ENCODE measurements at places on chromosomes 13 and 19.

DNA sequence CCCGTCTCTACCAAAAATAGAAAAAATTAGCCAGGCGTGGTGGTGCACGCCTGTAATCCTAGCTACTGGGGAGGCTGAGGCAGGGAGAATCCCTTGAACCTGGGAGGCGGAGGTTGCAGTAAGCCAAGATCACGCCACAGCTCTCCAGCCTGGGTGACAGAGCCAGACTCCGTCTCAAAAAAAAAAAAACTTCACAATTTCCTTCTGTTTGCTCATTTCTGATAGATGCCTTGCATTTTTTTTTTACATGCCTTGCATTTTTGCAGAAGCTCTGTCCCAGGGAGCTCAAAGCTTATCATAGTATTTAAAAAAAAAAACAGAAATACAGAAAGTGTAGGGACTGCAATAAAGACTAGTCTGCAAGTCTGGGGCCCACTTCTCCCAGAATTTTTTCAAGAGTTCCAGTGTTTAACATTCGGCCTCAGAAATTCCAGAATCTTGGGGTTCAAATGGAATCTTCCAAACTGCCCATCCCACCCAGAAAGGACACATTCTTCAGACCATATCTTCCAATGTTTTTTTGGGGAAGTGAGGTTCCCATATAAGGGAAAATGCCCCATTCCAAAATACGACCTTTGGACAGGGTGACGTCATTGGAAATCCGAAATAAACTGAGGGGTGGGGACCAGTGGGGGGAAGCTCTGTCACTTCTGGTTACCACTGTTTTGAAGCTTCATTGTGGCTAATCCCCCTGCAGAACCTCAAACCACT is 17.2 kb upstream of the RAB8A start:
- DNase-seq: no peak

DNA sequence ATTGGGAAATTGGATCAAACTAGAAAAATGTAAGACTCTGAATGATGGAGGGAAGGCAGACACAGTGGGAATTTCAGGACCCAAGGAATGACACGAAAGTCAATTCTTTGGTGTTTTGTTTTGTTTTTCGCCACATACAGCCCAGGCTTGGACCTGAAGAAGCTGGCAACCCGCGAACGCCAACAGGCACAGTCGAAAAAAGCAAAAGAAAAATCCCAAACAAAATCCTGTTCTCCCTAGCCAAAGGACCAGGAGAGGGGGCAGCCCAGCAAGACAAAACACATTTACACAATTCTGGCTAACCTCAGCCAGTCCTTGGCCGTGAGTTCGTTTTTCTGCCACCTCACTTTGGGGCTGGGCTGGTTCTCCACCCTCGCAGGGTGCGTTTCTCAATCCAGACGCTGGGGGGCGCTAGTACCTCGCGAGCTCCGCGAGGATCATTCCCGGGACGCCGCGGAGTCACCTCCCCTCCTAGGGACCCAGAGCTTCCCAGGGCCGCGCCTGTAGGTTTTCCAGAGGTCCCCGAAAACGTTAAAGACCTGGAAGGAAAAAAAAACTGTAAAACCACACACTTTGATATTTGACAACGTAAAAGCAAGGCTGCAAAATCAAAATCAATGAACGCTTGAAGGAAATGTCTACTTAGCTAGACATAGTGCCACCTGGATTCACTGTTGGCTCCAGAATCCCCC is 34.9 kb upstream of the TPM4 start:
- DNase-seq: peak; percentile 74

DNA sequence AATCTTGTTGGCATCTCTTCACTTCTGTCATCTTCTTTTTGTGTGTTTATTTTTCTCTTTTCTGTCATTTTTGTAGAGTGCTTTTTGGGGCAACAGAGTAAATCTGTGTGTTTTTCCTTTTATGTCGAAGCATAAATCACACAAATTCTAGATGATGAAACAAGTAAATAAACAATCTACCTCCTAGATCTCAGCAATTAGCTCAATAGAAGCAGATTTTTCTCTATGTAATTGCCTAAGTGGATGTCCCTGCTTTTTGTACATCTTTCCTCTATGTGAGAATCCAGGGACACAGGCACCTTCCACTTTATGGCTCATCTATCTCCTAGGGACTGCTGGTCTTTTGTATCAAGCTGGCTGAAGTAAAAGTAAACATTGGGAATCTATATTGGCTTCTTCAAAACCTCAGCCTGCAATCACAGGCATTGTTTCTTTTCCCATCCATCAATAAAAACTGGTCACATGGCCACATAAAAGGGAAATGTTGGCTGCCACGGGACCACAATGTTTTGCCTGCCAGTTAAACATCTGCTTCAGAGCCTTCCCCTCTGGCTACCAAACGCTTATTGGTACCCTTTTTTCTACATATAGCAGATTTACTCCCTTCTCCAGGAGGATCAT is 323.8 kb downstream of the LMO7 start:
- no peak for DNase-seq

DNA sequence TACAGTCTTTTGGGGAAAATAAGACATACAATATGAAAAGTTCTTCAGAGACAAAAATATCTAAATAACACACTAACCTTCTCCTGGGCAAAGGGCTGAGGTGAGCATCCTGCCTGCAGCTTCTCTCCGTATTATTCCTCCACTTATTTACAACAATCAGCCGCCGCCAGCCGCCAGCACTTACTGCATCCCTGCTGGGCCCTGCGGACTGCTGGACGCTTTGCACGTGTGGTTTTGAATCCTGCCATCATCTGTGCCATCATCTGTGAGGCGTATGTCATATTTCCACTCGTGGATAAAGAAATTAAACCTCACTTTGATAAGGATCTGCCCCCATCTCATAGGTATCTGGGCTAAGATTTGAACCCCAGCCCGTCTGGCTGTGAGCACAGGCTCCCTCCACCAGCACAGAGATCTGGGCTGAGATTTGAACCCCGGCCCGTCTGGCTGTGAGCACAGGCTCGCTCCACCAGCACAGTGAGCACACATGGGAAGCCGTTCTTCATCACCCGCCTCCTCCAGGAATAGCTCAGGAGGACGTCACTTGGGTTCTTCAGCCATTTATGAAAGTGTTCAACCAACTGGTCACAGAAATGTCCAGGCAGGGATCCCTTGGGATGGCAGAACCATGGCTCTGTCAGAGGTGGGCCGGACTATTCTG is 35.2 kb upstream of the TUBGCP3 start:
- no peak for DNase-seq

GRCh38 chr13:67821606-67822005 is 591.5 kb upstream of the PCDH9 start:
- no peak for DNase-seq

DNA sequence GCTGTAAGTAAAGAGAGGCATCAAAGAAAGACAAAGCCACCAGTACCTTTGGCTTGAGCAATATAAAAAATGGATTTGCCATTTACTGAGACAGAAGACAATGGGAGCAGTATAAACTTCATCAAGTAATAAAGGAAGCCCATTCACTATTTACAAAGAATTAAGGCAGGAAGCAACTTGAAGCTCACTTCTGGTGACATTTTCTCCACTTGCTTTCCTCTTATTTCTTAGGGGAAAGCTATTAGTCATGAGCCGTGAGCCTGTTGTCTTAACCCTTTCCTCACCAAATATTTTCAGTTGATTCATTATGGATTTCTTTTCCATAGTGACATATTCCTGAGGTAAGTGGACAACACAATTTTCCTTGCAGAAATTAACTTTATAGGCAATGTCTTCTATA is 156.8 kb downstream of the DNAJC3 start:
- no peak for DNase-seq

GRCh38 chr19:44748426-44749254 is at the start of gene BCL3:
BCL3 (plus strand) TSS chr19:44748708; CDS start chr19:44748791, 83 bp downstream.
- DNase-seq: peak; percentile 74

DNA sequence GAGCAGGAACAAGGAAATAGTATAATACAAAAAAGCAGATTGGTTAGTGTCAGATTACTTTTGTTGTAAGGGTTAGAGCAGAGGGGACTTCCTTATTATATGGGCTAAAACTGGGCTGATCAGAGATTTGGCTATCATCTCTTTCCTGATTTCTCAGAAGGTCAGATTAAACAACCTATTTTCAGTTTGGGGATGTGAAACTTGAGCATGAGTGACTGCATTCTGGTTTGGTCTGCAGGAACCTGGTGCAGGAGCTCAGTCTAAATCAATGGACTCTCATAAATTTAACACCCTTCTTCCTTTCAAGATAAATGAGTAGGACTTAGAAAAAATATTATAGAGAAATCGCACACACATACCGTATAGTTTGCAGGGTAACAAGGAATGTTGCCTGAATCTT is 12.9 kb upstream of the RFXAP start:
- no peak for DNase-seq

DNA sequence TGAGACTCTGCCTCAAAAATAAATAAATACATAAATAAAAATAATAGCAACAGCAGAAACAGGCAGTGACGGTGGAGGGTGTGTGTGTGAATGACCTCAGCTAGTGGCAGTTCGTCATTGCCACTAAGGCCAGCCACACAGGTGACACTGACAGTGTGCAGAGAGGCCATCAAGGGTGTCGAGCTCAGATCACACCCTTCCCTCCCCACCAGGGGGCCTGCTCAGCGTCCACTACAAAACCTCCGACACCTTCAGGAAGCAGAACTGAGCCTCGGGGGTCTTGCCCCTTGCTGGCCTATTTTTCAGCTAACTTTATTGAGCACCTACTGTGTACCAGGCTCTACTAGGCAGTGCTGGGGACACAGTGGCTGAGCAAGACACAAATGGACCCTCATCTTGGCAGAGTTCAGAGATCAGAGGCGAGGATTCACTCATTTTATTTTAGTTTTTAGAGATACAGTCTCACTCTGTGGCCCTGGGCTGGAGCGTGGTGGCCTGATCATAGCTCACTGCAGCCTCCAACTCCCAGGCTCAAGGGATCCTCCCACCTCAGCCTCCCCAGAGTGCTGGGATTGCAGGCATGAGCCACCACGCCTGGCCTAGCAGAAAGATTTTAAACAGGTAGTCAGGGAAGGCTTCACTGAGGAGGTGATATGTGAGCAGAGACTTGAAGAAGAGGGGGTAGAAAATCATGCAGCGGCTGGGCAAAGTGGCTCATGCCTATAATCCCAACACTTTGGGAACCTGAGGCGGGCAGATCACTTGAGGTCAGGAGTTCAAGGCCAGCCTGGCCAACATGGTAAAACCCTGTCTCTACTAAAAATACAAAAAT is 30.3 kb upstream of the SEMA6B start:
- no peak for DNase-seq

DNA sequence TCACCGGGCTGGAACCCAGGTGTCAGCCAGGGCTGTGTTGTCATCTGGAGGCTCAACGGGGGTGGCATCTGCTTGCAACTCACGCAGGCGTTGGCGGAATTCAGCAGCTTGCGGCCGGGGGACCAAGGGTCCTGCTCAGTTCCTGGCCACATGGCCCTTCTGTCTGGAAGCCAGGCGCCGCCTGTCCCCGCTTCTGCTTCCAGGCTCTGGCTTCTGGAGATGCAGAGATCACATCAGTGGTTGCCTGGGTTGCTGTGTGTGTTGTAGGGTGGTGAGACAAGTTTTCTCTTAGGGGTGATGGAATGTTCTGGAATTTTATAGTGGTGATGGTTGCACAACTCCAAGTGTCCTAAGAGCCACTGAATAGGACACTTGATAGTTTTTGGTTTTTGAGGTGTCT is 5.0 kb downstream of the ADAT3 start:
- no peak for DNase-seq

- DNase-seq: no peak
Observed at GRCh38 chr19:2371656-2372055, 11.6 kb downstream of the TMPRSS9 start.

DNA sequence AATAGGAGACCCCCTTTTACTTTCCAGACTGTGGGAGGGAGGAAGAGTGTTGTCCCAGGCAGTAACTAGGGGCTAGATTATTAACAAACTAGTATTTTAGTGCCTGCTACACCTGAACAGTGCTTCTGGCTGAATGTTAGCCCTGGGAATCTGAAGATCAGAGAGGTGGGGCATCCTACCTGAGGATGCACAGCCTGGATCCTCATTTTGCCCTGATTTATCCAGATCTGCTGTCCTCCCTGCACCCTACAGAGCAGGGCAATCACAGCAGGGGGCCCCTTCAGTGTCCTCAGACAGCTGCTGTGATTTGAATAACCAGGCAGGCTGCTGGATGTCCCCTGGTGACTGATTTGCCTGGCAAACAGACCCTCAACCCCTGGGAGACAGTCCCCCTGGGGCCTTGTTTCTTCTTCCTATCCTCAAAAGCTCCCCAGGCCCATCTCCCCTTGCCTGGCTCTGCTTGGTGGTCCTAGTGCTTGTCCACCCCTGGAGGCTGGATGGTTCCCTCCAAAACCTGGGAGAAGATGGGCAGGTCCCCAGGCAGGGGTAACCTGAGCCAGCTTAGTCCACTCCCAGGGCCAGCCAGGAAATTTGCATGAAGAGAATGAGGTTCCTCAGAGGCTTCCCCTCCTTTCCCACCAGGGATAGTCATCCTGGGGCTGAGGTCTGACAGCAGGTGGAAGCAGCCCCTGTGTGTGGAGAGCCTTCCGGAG is at the start of gene OVOL3:
TSS of gene OVOL3 (plus strand) at position 657 of the 713 bp plus-strand sequence. CDS start 60 bp downstream, outside the sequence.
- no peak for DNase-seq

DNA sequence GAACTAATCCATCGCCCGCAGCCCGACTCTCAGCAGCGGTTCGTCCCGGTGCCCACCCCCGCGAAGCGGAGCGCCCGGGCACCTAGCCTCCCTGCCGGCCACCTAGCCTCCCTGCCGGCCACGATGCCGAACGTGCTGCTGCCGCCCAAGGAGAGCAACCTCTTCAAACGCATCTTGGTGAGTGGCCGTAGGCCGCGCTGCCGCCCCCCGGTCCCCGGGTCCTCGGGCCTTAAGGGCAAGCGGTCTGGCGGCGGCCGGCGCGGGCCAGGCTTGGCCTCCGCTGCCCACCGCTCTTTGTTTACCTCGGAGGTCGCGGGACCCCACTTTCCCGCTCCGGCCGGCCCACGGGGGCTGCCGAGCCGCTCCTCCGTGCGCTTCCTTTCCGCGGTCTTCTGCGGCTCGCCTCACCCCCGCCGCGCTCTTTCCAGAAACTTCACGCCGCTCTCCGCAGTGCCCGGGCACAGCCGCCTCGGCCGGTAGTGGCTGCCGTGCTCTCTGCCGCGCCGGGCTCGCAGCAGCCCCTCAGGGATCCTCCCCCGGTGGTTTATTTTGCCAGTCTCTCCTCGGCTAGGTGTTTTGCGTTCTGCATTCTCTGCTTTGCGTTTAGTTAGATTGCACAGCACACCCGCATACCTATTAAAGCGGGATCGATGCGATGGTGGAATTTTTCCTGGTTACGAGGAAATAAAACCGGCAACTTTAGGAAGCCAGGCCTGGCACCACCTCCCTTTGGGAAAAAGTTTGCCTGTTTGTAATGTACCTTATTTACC is 524 bp downstream of the NAA16 start:
- peak; percentile 54 for DNase-seq

Data from activated CD4-positive, alpha-beta T cell treated with anti-CD3 and anti-CD28 coated beads, Interleukin-2, amount 50 U/mL, for 1 hour (primary cell).